ENCODE measurements at places on chromosomes 11 and 22. TPM values are rescaled to one million over a fixed set of nuclear protein-coding genes. Genes with fewer than 3 reads are reported as not detected.

GRCh38 chr11:66510990-66511339 lies 530 bp downstream of the BBS1 start:
- no peak for DNase-seq

GRCh38 chr11:24556693-24557092 lies 59.8 kb downstream of the LUZP2 start:
- no peak for DNase-seq

GRCh38 chr11:100229086-100229485 lies 458.0 kb upstream of the ARHGAP42 start:
- DNase-seq, result no peak

- DNase-seq, result no peak
These were observed 75.6 kb downstream of the CLPB start for GRCh38 chr11:72358466-72359405.

Gene MRGPRX4
- not detected for total RNA-seq

Gene LRP4
- 0.15 TPM for total RNA-seq

Data from activated T-helper 1 cell treated with anti-CD3 and anti-CD28 coated beads, Interleukin-12 subunit alpha, Interleukin-12 subunit beta, Interleukin-2, Interleukin-4 antibody, amounts not matched to agents 30 ng/mL and 10 ng/mL and 1 ng/mL, durations not matched to agents 14 hours and 24 hours and 36 hours (primary cell).